Neural crest cell (in vitro differentiated cells): ENCODE measurements at places on chromosomes 11 and 22.

- DNase-seq = no peak
These were observed 2.5 kb upstream of the ARCN1 start for GRCh38 chr11:118569670-118570069.

GRCh38 chr11:119828006-119828405, 99.0 kb upstream of the NECTIN1 start:
- DNase-seq = no peak

- DNase-seq = no peak
These were observed 13.8 kb downstream of the TOM1 start for GRCh38 chr22:35313311-35314121.

- DNase-seq = no peak
These were observed 29.9 kb downstream of the NLRP14 start for GRCh38 chr11:7050191-7050590.

DNA sequence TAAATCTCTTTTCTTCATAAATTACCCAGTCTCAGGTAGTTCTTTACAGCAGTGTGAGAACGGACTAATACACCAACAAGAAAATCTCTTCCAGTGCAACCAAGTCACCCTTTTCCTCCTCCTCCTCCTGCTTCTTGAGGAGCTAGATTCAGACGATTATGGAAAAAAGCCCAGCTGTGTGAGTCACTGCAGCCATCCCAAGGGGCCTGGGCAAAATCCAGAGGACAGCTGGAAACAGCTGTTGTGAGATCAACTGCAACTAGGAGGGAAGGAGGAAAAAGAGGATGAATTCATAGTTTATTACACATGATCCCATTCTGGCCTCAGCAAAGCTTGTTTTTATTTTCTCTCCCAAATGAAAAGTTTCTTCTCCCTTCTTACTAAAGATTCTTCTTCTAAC, 32.9 kb downstream of the RBFOX2 start:
- DNase-seq = no peak

DNA sequence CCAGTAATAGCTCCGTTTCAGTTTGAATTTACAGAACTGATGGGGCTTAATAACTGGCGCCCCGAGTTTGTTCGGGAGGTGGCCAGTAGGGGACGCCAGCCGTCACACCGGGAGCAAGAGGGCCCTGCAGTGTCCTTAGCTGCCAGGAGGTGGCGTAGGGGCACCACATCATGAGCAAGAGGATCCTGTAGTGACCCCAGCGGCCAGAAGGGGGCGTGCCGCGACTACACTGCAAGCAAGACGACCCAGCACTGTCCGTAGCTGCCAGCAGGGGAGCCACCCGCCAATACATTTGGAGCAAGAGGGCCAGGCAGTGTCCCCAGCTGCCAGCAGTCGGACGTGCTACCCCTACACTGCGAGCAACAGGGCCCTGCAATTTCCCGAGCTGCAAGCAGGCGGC, 663.7 kb upstream of the B3GAT1 start:
- DNase-seq = peak; percentile 38

DNA sequence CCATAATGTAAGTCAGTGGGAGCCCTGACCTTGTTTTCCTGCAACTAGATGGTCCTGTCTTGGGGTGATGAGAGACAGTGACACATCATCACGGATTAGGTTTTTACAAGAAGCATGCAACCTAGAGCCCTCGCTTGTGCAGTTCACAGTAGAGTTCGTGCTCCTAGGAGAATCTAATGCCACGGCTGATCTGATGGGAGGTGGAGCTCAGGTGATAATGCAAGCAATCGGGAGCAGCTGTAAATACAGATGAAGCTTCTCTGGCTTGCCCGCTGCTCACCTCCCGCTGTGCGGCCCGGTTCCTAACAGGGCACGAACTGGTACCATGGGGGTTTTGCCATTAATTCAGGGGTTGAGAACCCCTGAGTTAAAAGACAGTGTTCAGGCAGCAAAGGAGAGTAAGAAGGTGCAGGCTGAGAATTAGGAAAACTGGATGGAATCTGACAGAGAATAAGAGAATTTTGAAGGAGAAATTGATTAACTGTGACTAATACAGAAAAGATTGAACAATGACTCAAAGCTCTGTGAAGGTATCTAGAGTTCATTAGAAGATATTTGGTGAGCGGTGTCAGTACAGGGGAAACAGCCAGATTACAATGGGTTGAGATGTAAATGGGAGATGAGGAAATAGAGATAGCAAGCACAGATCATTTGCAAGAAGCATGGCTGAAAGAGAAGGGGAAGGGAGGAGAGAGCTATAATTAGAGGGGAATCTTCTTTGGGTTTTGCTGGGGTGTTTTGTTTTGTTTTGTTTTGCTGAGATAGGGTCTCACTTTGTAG, 21.0 kb downstream of the WEE1 start:
- DNase-seq = no peak

DNA sequence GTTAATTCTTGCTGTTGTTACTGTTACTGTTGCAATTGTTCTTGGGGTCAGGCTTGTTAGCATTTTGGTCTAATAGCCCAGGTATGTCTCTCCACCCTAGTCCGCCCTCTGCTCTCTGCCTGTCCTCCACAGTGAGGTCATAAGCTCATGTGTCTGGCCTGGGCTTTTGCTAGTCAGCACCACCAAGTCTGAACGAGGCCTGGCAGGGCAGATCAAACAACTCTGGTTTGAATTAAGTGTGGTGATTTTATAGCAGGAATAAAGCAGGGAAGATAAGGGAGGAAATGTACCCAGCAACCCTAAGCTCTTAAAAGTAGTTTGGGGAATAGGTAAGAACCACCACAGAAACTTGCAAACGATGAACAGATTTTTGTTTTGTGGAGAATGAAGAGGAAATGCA, 98.7 kb downstream of the ABTB2 start:
- DNase-seq = no peak

- peak; percentile 41 for DNase-seq
These were observed 17.3 kb upstream of the EIF3D start for GRCh38 chr22:36546092-36546804.

DNA sequence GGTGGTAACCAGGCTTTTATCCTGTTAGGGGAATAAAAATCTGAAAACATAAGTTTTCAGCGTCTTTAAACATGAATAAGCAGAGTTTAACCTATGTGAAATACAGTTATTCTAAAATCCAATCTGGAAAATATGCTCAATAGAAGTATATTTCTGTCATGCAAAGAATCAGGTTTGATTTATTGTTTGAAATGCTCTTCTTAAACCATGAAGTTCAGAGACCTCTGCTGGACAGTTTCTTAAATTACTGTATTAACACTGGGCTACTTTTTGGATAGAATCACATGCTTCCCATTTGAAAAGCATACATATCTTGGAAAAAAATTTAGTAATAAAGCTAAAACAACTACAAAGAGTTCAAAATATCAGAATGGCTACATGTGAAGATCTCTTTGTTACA, 25.4 kb downstream of the APIP start:
- no peak for DNase-seq

GRCh38 chr22:24089951-24090350, 78.8 kb downstream of the CABIN1 start:
- no peak for DNase-seq

GRCh38 chr11:33920838-33921613, 29.1 kb upstream of the LMO2 start:
- DNase-seq = no peak

GRCh38 chr11:100072131-100072530, 615.0 kb upstream of the ARHGAP42 start:
- DNase-seq = no peak

DNA sequence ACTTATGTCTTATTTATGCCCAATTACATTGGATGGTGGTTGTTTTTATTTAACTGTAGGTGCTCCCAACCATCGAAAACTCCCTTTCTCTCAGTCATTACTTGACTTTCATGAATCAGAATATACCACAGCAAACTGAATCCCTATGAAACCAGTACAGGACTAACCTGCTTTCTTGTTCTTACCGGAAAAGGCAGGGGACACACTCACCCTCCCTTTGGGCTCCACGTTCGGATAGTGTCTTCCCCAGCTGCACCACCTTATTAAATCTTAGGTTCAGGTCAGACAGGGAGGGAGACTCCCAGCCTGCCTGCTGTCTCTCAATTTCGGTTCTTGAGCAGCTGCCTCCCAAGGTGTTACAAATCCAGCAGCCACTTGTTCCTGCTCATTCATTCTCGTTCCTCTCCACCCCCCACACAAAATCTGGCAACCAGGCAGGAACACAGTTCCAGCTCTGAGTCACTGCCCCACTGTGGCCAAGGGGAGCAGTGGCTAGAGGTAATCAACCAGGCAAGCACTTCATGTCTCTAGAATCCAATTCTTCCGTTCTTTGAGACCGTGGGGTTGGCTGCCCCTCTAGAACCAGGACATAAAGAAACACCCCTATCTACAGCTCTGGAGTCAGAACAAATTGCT, 133.0 kb downstream of the PLEKHA7 start:
- DNase-seq = no peak

GRCh38 chr11:36354221-36355003, 58.3 kb downstream of the PRR5L start:
- no peak for DNase-seq
